Fibroblast of skin of left quadriceps (primary cell): ENCODE measurements at places on chromosomes 4 and X.
A peak's percentile ranks its signal among the peaks of the same experiment; 100 is the strongest.

DNA sequence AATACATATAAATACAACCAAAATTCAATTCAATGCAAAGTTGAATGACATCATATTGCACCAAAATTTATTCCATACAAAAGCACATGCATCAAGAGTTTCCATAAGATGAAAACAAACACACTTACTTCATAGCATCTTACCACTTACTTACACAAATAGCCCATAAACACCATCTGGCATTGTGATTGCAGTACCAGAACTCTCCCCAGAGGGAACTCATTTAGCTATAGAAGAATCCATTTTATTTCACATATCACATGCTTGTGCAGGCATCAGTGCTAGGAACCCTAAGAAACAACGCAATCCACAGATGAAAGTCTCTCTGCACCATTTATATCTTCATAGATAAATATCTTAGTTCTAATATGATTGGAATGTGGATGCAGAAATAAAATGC, 77.9 kb downstream of the SLC7A11 start:
- DNase-seq, result no peak

- no peak for DNase-seq
These were observed 457.8 kb upstream of the PCDH7 start for GRCh38 chr4:30262379-30262778.

GRCh38 chr4:5631352-5632065, 76.8 kb downstream of the EVC2 start:
- no peak for DNase-seq

DNA sequence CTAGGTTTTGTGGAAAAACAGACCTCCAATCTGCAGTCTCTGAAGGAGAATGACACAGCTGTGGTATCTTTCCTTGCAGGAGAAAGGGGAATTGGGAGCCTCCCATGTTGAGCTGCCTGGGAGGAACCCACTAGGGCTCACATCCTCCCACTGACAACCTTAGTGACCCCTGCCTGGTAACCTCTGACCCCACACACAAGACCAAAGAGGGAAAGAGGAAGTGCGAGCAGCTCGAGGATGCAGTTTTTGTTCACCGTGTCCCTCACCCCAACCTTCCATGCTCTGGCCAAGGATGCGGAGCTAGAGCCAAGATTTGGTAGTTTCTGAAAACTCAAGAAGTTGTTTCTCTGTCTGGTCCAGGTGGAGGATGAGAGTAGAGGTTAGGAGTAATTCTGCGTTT, 5.4 kb upstream of the ZXDA start:
- no peak for DNase-seq

DNA sequence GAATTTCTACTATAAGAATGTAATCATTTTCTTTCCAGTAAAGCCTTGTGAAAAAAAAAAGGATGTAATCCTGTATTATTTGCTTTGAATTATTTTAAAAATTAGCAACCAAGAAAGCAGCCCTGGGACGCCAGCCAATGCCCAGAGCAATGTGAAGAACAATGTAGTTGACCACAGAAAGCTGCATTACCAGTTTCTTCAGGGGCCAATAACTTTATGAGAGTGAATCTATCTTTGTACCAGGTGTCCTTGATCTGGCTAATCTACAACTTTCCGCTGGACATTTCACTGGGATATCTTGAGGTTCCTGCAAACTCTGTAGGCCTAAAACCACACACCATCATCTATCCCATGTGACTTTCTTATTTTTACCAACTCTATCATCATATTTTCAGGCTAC, 7.6 kb upstream of the KLHL2 start:
- no peak for DNase-seq

GRCh38 chrX:18542131-18542530, 116.7 kb downstream of the CDKL5 start:
- DNase-seq, result no peak

- DNase-seq, result no peak
These were observed 184.8 kb downstream of the UNC5C start for GRCh38 chr4:95363966-95364365.

GRCh38 chrX:16711893-16712547, 449 bp downstream of the CTPS2 start:
- no peak for DNase-seq

DNA sequence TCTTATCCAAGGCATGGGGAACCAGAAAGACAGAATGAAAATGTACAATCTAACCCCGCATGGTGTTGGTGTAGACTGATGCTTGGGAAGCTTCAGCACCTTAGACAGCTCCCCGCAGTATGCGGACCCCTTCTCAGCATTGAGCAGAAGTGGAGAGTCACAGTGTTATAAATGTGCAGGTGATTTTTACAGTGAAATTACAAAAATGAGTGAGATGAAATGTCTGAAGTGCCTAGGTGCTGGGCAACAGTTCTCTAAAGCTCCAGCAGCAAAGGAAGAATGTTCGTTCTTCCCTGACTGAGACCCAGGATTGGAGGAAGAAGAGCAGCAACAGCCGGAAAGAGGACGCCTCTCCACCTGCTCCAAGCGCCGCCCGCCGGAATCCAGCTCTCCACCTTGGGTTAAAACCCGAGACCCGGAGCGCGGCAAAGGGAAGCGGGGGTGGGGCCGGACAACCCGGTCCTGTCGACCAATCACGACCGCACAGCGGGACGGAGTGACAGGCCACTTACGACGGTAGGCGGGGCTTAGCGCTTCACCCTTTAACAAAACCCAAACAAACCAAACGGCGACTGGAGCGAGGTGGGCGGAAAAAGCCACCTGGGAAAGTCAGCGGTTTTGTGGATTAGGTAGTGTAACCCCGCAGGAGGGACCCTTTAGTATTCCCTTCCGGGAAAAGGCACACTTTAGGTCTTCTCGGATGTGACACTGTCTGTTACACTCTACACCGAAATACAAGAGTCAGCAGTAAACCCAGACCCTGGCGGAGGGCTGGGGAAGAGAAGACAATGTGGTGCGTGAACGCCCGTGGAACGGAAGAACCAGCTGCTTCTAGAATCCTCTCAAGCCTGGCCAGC, at the start of gene GLRA3:
Gene GLRA3, minus strand, starts transcription at position 403 of the 857 bp plus-strand sequence. CDS start 436 bp downstream, outside the sequence.
- DNase-seq, result peak; percentile 2

GRCh38 chrX:124238268-124238667, 94.2 kb upstream of the TEX13D start:
- DNase-seq, result no peak

GRCh38 chr4:58515226-58515625, 1405.0 kb upstream of the IGFBP7 start:
- DNase-seq, result no peak

DNA sequence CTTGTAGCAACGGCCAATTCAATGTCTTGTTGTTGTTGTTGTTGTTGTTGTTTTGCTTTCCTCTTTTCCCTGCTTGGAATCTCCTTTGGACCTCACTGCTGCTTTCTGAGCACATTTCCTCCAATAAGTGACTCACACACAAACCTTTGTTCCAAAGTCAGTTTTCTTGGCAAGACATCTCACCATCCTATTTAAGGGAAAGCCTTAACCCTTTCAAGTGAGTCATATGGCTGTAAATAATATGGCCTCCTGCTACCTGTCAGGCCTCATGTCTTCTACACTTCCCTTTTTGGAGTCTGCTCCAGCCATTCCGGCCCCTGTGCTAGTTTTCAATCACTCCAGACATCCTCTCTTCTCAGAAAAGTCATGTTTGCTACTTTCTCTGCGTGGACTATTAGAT, 79.5 kb upstream of the MAGEB10 start:
- DNase-seq, result peak; percentile 24

GRCh38 chr4:7383266-7383665, 51.5 kb downstream of the PSAPL1 start:
- DNase-seq, result no peak

DNA sequence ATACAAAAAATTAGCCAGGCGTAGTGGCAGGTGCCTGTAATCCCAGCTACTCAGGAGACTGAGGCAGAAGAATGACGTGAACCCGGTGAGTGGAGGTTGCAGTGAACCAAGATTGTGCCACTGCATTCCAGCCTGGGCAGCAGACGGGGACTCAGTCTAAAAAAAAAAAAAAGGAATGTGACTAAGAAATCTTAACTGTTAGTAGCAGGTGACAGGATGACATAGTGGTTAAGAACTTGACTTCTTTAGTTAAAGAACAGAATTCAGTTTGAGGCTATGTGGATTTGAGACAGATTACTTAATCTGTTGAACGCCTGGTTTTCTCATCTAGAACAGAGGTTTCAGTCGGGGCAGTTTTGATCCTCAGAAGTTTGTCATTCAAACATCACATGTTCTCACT, 3.2 kb downstream of the TRMT44 start:
- DNase-seq, result no peak

- no peak for DNase-seq
These were observed 638.9 kb downstream of the SPRY1 start for GRCh38 chr4:124035364-124036041.

- DNase-seq, result no peak
These were observed 171.5 kb downstream of the SMIM20 start for GRCh38 chr4:26085551-26085950.

GRCh38 chr4:150115851-150116250, 37.6 kb downstream of the DCLK2 start:
- DNase-seq, result no peak

DNA sequence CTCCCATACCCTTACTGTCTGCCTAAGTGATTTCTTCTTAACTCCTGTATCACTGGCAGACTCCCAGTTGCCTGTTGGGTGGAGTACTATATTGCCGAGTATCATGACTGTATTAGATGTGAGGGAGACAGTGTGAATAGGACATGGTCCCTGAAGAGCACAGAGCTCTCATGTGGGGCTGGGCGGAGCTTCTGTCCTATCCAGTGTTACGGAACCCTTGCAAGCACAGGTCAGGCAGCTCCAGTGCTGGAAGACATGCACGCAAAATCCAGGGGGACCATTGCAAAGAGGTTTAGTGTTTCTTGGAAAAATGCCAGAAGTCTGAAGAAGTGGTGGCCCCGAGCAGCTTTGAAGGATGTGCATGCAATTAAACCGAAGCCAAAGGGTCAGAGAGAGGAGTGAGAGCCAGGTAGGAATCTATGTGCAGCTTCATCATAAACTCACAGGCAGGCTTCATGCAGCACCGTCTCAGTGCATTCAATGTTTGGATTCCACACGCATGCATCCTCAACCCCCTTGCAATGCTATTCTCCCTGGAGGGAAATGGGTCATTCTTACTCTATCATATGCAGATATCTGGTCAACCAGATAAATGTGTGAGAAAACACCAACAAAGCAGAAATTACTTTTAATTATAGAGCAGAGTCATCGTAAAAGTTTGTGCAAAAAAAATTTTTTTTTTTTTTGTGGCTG, 49.7 kb upstream of the DHRSX start:
- DNase-seq, result no peak

DNA sequence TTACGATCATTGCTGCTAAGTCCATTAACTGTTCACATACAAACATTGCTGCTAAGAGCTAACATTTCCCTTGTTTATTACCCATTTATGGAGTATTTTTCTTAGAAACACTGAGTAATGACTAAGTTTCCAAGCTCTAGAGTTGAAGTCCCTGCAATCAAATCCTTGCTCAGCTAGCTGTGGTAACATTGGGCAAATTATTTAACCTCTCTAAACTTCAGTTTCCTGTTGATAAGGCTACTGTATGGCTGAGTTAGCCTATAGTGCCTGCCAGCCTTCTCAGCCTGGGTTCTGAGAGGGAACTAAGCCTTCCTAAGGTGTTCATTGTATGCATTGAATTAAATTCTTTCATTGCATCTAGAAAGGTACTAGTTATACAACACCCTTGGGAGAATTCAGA, 15.2 kb upstream of the SCOC start:
- DNase-seq, result no peak

DNA sequence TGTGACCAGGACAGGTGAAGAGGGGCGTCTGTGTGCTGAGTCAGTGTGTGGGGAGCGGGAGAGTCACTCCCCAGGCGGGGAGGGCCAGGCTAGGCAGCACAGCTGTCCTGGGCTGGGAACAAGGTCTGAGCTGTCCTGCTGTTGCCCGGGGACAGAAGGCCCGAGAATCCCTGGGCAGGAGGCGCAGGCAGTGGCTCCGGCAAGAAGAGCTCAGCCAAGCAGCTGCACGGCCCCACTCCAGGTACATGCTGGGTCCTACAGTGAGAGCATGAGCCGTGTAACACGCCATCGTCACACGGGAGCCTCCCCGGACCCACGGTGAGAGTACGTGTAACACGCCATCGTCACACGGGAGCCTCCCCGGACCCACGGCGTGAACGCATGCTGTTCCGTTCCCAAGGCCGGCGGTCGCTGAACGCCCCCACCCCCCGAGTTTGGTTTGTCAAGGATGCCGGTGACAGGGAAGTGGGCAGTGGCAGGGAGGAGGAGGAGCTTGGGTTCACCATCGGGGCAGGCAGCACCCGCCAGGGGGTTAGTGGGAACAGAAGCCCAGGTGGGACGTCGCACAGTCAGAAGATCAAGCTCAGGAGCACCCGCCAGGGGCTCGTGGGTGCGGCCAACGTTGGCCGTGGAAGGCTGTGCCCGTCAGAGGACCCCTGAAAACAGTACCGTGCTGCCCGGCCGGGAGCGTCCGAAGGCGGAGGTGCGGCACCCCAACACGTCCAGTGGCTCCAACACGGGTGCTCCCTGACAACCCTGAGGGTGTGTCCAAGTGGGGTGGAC, 15.6 kb downstream of the PPP2R3B start:
- DNase-seq, result no peak

- DNase-seq, result no peak
These were observed 16.9 kb downstream of the NKX3-2 start for GRCh38 chr4:13527192-13527980.
